ENCODE measurements at places on chromosomes 7 and 10.

- DNase-seq: no peak
These were observed 169.3 kb downstream of the PPP1R17 start for GRCh38 chr7:31856337-31856736.

GRCh38 chr7:93015779-93016481, 101.8 kb downstream of the SAMD9 start:
- DNase-seq: no peak

GRCh38 chr7:12174931-12175330, 36.2 kb upstream of the TMEM106B start:
- DNase-seq: no peak

DNA sequence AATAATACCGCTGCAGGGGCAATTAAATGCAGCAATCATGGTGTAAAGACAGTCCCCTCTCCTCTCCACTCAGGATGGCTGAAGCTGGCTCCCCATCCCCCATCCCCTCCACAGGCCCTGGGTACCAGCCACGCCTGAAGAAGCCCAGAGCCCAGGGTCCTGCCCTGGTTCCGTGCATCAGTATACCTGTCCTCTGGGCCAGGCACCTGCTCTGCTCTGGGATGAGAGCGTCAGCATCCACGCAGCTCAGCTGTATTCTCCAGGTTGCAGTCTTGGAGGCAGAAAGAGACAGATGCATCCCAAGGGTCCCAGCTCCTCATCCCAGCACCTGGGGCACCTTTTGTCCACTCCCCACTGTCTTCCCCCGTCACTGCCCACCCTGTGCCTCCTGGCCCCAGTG, 233.8 kb downstream of the TCERG1L start:
- no peak for DNase-seq

GRCh38 chr7:5472432-5473315, 49.0 kb upstream of the TNRC18 start:
- DNase-seq: peak; percentile 75

DNA sequence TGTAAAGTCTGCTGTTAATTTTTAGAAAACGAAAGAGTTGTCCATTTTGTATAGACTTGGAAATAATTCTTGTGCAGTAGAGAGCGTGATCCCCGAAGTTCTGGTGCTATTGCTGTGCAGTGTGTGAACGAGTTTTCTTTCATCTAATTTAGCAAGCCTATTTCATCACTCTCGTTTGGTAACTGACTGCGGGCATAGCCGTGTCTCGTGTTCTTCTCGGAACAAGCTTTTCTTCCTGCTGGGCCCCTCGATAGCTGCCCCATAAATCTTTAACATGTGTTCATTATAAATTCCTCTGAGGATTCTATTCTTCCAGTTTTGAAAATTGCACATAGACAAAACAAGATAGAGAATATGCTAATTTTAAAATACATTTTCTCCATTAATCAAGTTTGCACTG, 622.0 kb upstream of the PFKP start:
- no peak for DNase-seq

- no peak for DNase-seq
These were observed 38.0 kb downstream of the INPP5A start for GRCh38 chr10:132575320-132576201.

GRCh38 chr10:94230134-94230785, 132.5 kb downstream of the NOC3L start:
- DNase-seq: no peak

- DNase-seq: no peak
These were observed 47.6 kb upstream of the PPIF start for GRCh38 chr10:79299397-79300241.

- peak; percentile 72 for DNase-seq
These were observed 694.1 kb downstream of the ANKRD7 start for GRCh38 chr7:118918556-118918955.

- DNase-seq: no peak
These were observed 271.2 kb upstream of the C7orf33 start for GRCh38 chr7:148319316-148319808.

- DNase-seq: peak; percentile 82
These were observed 7.0 kb downstream of the KCNK18 start for GRCh38 chr10:117204316-117204715.

DNA sequence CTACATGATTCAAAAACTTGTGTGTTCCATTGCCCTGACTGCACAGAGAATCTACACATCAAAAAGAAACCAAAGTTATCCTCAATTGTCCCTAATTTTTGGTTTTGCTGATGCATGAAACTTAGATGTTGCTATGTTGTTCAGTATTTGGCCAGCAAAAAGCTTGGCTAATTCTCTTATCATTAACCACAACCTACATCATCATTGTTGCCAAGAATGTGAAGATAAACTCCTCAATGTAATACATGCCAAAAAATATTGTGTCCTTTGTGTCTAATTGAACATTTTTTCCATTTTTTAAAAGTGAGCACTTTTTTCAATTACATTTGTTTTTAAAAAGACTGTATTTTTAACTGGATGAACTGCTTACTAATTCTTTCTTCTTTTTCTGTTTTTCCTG, 268.0 kb upstream of the SEMA3D start:
- no peak for DNase-seq

DNA sequence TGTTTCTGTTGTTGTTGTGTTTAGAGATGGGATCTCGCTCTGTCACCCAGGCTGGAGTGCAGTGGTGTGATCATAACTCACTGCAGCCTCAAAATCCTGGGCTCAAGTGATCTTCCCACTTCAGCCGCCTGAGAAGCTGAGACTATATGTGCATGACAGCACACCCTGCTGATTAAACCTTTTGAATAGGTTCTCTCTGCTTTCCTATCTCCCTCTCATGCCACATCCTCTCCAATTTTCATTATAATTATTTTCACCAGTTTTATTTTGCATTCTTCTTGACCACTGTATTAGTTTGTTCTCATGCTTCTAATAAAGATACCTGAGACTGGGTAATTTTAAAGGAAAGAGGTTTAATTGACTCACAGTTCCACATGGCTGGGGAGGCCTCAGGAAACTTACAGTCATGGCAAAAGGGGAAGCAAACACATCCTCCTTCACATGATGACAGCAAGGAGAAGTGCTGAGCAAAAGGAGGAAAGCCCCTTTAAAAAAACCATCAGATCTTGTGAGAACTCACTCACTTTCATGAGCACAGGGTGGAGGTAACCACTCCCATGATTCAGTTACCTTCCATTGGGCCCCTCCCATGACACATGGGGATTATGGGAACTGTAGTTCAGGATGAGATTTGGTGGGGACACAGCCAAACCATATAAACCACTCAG, 12.9 kb downstream of the AGK start:
- DNase-seq: no peak

DNA sequence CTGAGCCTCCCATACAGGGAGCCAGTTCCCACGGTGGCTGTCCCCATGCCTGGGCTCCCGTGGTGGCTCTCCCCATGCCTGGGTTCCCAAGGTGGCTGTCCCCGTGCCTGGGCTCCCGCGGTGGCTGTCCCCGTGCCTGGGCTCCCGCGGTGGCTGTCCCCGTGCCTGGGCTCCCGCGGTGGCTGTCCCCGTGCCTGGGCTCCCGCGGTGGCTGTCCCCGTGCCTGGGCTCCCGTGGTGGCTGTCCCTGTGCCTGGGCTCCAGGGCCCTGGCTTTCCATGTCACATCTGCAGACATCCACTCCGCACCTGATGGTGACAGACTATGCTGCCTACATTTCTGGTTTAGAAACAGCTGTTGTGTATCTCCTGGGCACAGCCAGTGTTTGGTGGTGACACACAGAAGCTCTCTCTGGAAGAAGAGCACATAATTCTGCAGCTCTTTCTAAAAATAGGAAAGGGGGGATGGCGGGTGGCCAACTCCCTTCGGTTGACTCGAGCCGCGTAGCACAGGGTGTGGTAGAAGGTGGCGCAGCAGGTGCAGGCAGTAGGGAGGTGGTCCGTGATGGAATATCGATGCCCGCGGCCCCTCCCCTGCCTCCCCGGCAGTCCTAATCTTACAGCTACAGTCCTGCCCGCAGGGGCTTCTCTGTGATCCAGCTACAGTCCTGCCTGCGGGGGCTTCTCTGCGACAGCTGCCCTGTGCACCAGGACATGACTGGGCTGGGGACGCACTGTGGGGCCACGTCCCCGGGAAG, 251.2 kb downstream of the DNAJB6 start:
- no peak for DNase-seq

GRCh38 chr7:32314761-32315160, 175.4 kb downstream of the LSM5 start:
- DNase-seq: no peak

GRCh38 chr7:6705959-6706665, 635 bp downstream of the ZNF12 start:
- peak; percentile 67 for DNase-seq

- DNase-seq: no peak
These were observed 54.7 kb upstream of the AMPH start for GRCh38 chr7:38685851-38686250.

- no peak for DNase-seq
These were observed 337 bp downstream of the TRIL start for GRCh38 chr7:28957751-28958234.

- no peak for DNase-seq
These were observed 9.4 kb upstream of the ANKRD1 start for GRCh38 chr10:90930070-90930837.

- no peak for DNase-seq
These were observed 206.3 kb downstream of the ADARB2 start for GRCh38 chr10:1530871-1531517.

- DNase-seq: no peak
These were observed 70.4 kb upstream of the CDK1 start for GRCh38 chr10:60707841-60708240.

DNA sequence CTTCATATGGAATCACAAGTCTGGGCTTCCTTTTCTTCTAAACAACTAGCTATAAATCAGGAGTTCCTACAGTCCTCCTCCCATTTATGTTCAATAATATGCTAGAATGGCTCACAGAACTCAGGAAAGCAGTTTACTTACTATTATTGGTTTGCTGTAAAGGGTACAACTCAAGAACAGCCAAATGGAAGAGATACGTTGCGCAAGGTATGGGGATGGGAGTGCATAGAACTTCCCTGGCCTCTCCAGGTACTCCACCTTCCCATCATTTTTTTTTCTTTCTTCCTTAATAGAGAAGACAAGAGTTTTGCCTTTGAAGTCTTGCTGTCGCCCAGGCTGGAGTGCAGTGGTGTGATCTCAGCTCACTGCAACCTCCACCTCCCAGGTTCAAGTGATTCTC, 27.1 kb upstream of the SEMA4G start:
- DNase-seq: no peak

DNA sequence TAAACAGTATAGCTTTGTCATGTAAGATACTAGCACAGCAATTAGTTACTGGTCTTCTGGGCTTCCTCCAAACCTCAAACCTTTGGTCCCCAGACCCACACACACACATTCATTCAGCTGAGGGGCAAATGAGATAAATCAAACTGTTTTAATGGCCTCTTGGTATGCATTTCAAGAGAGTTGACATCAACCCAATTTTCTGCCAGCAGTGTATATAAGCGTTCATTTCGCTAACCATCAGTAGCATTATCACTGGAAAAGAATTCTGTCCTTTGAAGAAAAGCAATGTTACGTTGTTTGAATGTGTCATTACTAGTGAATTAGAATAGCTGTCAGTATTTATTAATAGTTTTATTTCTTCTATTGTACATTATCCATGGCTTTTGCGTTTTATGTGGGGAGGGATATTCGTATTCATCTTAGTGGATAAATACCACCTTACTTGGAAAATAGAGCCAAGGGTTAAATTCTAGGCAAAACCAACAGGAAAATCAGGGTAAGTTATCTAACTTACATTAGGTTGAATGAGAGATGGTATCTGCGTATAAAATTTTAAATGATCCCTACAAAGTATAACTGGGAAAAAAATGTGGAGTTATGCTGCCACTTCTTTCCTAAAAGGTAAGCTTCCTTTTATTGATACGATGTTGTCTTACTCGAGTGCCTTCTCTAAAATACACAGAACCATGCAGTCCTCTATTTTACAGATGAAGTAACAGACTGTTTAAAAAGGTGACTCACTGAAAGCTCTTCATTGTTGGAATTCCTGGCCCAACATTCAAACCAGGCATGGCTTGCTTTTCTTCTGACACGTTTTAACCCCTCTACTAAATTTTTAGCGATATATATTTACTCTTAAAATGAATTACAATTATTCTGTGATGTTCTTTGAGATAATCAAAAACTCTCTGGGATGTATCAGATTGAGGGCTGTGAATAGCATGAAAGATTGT, 2.0 kb upstream of the ZMYND11 start:
- DNase-seq: peak; percentile 21

DNA sequence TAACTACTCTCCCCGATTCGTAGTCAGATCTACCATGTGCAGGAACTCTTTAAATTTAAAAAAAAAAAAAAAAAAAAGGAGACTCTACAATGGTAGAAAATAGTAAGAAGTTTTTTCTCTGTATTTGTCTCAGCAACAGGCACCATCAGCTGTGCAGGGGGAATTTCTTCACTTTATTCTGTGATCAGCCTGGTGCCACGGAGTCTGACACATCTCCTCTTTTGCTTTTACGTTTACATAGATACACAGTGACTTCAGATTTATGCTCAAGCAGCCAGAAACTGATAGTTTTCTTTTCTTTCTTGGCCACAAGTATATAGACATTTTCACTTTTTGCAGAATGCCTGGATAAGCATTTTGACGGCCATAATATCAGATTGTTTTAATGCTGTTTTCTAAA, 190.6 kb upstream of the AKR1E2 start:
- DNase-seq: no peak

- no peak for DNase-seq
These were observed 128.4 kb downstream of the DNAJB6 start for GRCh38 chr7:157464971-157465886.

DNA sequence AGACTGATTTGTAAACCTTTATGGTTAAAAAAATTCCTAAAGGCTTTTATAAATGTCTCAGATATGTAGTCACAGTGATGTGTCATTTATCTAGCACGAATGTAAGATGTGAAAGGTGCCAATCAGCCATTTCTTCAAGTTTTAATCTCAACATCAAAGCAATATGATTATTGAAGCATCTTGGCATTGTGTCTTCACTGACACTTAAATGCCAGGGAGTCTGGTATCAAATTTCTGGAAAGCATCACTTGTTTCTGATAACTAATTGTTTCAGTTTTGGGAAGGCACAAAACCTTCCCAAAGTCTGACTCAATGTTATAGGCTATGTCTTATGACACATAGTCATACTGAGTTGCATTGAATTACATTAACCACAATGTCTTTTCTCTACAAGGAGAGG, 492.0 kb upstream of the CNTNAP2 start:
- no peak for DNase-seq

- DNase-seq: peak; percentile 76
These were observed 282.9 kb downstream of the ADARB2 start for GRCh38 chr10:1454428-1454827.

DNA sequence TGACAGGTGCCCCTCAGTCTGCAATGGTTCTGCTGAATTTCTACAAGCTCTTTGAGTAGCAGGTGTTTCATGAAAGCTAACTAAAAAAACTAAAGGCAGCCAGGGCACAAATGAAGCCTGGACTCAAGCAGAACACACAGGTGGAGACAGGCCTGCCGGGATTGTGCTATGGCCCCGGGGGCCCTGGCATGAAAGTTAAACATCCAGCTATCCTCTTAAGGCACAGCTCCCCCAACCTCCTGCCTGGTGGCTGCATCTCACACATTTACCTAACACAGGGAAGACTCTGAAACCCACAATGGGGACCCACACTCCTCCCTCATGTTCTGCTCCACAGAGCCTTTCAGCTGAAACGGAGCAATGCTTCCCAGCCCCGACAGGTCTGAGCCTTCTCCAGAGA, 76.3 kb upstream of the CAMK2B start:
- DNase-seq: no peak

Data from Karpas-422 (cell line).